ENCODE measurements at places on chromosomes 12 and 14.

DNA sequence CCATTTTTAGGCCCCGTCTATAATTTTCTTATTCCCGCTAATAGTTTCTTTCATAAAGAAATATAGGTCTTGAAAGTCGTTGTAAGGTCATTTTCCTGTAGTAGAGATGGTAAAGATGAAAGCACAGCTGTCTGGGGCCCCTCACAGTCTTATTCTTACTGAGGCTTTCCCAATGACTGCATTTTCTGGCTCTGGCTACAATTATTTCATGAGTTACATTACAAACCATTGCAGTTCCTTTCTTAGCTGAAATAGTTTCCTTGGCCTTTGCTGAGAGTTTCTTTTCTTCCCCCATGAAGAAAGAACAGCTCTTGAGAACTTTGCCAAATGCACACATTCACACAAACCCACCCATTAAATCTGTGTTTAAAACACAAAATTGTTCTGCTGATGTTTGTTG, 113.0 kb downstream of the DYRK2 start:
- no peak for DNase-seq

GRCh38 chr14:31949709-31950108, 127.4 kb upstream of the ARHGAP5 start:
- no peak for DNase-seq

- DNase-seq, result no peak
These were observed 255.3 kb upstream of the GARIN6 start for GRCh38 chr12:99392091-99392850.

DNA sequence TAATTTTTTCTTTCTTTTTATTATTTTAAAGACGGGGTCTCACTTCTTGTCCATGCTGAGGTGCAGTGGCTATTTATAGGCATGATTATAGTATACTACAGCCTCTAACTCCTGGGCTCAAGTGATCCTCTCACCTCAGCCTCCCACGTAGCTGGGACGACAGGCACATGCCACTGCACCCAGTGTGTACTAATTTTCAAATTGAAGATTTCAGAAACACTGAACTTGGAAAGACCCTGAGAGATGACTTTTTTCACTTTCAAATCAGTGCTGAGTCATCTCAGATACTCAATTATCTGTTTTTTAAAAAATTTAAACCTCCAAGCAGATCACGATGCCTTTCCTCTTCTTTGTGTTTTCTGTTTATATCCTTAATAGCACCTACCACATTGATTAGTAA, 53.7 kb upstream of the COCH start:
- DNase-seq, result no peak

- DNase-seq, result no peak
These were observed 55.9 kb downstream of the AACS start for GRCh38 chr12:125121106-125121505.

DNA sequence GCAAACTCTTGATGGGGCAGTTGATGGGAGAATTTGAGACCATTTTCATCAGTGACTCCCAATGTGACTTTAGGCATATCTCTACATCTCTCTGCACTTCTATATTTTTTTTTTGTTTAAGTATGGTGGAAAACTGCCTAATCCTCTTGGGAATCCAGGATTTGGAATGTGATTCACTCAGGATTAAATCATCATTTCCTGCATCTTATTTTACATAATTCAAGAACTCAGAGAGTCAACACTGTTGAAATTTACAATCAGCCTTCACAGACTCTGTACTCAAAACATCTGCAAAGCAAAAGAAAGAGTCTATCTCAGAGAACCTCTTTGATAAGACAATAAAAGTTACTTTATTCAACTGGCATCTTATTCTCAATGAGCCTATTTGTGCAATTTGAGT, 260.7 kb upstream of the NOS1 start:
- DNase-seq, result no peak

DNA sequence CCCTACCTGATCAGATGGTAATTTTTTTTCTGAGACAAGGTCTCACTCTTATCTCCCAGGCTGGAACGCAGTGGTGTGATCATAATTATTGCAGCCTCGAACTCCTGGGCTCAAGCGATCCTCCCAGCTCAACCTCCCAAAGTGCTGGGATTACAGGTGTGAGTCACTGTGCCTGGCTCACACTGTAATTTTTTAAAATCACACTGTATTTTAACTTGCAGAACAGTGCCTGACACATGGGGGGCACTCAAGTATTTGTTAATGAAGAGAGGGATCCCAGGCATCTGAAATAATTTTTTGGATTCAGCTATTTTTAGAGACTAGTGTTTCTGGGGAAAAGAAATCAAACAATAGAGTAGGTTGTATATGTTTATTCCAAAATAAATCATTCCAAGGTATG, 21.7 kb downstream of the LIMA1 start:
- DNase-seq, result no peak

GRCh38 chr14:44803239-44803905, 158.4 kb downstream of the KLHL28 start:
- no peak for DNase-seq

- DNase-seq, result no peak
These were observed 30.4 kb upstream of the GNPNAT1 start for GRCh38 chr14:52821805-52822250.

GRCh38 chr12:117101953-117102799, 3.0 kb upstream of the TESC start:
- no peak for DNase-seq

- DNase-seq, result no peak
These were observed at the start of gene NR1H4 for GRCh38 chr12:100473716-100474150. Gene NR1H4, plus strand, starts transcription at chr12:100473866. Its CDS starts 19,458 bp downstream, at chr12:100493324.

DNA sequence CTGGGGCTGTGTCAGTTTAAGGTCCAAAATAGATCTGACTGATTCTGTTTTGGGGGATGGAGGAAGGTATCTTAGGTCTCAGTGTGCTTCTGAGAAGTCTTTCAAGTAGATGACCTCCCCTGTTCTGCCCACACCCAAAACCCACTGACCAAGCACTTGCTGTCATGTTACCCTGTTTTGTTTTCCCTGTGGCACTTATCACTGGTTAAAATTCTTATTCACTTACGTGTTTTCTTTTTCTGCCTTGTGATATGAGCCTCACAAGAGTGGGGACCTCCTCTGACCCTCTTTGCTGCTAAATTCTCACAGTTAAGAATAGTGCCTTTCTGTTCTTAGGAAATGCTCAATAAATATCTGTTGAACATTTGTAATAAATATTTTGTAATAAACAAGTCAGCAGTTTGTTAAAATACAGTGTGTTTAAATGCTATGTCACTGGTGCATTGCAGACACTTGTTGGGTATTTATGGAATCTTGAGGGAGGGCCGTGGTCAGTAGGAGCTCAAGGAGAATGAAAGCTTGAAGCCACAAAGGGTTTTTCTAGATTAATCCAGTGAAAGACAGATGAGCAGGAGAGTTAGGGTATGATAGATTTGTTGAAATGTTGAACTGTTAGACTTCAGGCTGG, 20.9 kb downstream of the PLEKHA5 start:
- DNase-seq, result no peak

DNA sequence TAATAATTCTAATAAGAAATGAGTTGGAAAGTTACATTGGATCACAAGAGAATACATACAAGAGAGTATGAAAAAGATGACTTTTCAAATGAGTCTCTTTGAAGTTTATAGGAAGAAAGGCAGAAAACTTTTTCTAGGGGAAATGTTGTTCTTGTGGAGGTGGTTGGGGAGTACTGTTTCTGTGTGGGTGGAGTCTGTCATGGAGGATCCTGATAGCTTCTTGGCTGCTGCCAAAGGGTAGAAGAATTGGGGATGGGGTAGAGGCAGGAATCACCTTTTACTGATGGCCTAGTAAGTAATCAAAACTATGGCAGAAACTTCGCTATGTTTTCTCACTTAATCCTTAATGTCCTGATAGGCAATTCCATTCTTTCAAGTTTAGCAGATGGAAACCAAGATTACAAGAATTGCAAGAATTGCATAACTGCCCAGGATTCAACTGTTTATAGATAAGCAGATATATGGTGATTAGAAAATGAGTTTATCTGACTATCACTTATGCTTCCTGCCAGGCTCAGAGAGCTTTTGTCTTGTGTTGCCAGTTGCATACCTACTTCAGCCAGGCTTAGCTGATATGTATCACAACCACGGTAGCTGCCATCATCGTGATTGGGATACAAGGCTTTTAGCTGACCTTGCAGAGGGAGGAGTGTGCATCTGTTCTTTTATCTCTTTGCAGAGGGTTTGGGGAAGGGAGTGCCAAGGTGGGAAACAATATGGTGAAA, 463.9 kb downstream of the TMTC2 start:
- no peak for DNase-seq

Measured in T-helper 1 cell (primary cell).